ENCODE measurements at places on chromosomes 5 and 9. TPM values are rescaled to one million over a fixed set of nuclear protein-coding genes. Genes with fewer than 3 reads are reported as not detected.

GRCh38 chr5:91443023-91443422 is 59.9 kb upstream of the ARRDC3 start:
- no peak for DNase-seq

DNA sequence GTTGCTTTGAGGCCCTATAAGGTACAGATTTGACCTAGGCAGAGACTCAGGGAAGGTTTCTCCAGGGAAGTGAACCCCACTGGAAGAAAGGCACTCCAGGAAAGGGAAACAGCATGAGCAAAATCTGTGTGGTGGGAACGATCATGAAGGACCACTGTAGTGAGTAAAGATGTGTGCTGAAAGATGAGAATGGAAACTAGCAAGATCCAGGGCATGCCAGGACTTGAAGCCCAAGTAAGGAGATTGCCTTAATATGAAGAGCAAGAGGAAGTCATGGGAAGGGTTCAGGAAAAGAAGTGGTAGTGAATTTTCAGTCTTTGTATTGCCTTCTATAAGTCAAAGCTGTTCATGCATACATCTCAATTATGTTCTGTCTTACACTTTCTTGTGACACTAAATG is 55.2 kb upstream of the SLIT3 start:
- DNase-seq, result no peak

The FOXD4 gene
- polyA plus RNA-seq, result not detected

The PCDH12 gene
- polyA plus RNA-seq, result not detected

DNA sequence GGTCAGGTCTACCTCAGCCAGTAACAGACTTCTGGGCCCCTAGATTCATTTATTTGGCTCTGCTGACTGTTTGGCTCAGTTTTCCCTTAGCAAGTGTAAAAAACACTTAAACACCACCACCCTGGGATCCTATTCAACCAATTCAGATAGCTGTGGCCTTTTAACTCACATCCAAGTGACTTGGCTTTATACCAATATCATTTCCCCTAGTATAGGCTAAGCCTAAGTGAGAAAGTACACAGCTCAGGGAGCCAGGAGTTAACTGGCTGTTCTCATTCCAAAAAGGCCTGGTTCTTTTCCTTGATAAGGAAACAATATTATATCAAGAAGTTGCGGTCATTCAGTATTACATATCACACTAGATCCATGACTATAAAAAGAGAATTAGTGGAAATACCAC is 163.5 kb downstream of the ARL15 start:
- no peak for DNase-seq

GRCh38 chr9:131589124-131589711 is 43.9 kb downstream of the PRRT1B start:
- DNase-seq, result no peak

- no peak for DNase-seq
These were observed at the start of the genes BHMT2 and DMGDH for GRCh38 chr5:79069488-79070349. Gene BHMT2, plus strand, starts transcription at chr5:79069767. Its CDS starts 16 bp downstream, at chr5:79069783. Gene DMGDH, minus strand, starts transcription at chr5:79069674. Its CDS starts 54 bp downstream, at chr5:79069620.

DNA sequence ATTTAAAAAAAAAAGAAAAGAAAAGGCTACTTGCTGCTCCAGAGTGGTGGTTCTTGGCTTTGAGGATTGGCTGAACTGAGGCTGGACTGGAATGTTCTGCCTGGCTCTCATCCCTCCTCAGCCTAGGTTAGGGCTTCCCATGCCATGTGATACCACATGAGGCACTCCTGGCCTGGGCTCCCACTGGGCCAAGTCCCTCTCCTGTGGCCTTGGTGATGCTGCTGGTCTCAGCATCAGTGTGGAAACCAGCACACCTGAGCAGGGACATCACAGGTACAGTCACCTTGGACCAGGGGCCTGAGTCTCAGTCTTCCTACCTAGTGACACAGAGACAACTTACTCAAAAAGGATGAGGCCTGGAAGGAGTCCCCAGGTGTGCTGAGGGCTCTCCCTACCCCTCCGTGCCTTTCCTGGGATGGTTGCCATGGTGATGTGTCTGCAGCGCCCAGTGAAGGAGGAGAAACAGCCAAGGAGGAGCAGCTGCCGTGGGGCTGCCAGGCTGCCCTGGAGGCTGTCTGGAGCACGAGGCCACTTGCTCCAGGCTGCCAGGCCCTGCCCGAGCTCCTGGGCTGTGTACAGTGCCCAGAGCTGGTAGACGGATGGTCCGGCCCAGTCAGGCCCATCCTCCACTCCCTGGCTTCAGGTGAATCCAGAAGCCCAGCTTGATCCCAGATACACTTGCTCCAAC is 71.0 kb downstream of the WNK2 start:
- no peak for DNase-seq

DNA sequence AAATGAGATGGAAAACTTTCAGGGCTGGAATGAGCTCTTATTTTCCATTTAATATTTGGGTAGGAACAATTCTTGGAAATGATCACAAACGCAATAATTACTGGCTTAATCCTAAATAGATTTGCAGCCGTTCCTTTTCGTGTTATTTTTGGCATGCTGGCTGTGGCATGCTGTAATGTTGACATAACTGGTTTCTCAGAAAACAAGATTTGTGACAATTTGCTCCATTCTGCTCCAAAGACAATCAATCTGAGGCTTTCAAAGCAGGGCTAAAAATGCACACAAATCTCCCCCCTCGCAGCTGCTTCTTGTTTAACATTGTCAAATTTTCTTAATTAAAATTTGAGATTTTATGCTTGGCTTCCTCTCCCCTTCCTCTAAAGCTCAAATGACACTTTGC is 151.2 kb downstream of the TTC39B start:
- DNase-seq, result no peak

DNA sequence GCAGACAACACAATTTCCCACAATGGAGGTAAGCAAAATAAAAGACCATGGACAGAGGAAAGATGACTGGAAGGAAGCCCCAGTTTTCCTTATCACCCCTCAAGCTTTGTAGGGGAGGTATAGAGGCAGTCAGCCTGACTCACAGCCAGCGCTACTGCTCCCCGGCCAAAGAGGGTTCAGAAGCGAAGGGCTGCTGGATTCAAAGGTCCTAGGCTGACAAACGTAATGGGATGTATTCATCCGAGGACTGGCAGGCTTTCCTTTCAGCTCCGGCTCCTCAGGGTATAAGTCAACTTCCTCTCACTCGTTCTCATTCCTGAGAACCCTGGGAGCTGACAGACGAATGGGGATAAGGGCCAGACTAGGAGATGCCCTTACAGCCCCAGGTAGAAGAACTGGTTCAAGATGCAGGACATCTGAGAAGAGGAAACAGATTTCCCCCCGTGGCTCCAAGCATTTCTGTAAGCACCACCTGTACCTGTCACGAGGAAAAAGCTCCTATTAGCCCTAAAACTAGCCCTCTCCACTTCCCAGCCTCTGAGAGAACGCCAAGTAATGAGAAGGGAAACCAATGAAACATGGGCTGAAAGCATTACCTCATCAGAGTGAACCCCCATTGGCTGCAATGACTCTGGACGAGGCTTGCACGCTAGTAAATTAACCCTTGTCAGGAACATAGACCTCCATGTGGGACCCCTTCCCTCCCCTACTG is 22.1 kb upstream of the FAM13B start:
- no peak for DNase-seq

DNA sequence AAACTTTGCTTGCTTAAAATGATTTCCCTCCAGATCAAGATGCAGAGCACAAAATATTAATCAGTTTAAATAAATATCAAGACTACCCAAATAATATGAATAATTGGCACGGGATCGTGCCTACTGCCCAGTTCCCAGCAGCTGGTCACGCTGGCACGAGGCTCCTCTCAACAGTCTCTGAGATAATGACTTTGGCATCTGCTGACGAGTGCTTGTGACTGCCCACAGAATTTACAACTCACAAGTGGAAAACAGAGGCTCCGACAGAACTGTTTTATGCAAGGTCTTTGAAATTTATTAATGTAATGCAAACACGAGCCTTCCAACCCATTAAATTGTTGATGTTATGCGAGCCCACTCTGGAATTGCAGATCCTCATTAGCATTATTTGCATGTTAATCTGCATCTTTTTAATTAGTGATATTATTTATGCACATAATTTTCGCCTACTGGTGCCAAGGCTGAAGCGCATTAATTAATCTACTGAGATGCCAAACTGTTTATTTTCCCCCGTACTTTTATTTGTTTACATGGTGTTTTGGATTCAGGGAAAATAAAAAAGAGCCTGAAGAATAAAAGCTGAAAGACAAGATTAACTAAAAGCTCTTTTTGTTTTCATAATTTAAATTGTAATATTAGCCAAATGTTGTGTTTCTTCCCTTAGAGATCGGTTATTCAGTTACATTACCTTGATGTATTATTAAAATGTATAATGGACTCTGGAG is 369.3 kb upstream of the IRX1 start:
- DNase-seq, result no peak

The DDX4 gene
- not detected for polyA plus RNA-seq

The FAM78A gene
- 0.26 TPM for polyA plus RNA-seq

DNA sequence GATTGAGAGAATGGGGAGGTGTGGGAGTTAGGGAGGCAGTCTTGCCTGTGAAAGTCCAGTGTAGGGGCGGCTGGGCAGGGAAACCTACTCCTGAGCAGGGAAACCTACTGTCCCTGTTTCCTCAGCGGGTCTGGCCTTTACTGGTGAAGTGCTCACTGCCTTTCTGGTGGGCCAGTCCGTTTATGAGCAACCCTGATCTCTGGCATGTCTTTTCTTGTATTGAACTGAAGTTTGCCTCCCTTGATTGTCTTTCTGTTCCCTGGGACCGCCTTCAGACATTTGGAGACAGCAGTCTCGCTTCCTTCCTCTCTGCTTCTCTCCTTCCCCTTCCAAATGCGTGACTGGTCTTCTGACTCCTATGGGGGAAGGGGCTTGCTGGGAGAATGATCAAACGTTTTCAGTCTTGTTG is 2.9 kb downstream of the SNX18 start:
- no peak for DNase-seq

DNA sequence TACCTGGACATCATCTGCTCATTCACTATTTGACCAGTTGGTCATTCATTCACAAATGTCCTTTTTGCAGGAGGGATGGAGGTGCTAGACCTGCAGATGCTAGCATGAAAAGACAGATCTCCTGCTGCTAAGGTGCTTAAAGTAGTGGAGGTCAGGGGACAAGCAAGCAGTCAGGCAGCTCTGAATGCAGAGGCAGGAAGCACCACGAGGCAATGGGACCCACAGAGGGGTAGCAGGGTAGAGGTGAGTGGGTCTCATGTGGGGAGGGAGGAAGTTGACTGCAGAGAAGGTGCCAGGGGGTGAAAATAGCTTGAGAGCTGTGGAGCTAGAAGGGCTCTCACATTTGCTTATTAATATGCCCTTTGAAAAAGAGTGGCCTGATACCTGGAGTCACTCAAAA is 25.2 kb downstream of the FXN start:
- no peak for DNase-seq

DNA sequence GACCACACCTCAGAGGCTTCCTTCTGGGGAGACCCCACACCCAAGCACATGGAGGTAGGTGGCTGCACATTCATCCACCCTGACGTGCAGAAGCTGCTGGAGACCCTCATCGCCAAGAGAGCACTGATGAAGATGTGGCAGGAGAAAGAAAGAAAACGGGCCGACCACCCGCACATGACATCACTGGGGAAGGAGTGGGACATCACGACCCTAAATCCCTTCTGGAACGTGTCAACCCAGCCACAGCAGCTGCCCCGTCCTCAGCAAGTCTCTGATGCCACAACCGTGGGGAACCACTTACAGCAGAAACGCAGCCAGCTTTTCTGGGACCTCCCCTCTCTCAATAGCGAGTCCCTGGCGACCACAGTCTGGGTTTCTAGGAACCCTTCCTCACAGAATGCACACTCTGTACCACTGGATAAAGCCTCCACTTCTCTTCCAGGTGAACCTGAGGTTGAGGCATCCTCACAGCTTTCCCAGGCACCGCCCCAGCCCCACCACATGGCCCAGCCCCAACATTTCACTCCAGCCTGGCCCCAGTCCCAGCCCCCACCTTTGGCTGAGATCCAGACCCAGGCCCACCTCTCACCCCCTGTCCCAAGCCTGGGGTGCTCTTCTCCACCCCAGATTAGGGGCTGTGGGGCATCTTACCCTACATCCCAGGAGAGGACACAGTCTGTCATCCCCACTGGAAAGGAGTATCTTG is 3.0 kb downstream of the SPATA31E1 start:
- DNase-seq, result no peak

DNA sequence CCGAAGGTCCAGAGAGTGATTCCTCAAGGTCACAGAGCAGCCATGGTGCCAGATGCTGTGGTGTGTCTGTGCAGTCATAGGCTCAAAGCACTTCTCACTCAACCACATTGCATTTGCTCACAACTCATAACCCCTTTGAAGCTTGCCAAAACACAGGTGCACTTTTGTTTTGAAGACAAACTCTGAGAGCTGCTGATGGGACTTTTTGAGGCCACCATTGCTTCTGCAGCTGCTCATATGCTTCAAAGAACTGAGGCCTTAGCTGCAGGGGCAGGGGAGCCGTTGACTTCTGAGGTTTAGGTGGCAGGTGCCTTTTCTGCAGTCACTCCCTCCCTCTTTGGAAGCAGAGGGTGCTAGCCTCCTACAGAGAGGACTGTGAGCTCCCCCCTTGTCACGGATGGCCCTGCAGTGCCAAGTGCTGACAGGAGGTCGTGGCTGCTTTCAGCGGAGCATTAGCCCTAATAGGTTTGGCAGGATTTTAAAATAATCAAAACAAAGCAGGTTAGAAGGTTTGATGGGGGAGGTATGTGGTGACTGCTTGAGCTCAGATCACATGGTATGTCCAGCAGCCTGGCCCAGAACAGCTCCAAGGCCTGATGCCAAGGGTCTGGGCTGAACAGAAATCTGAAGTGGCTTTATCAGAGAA is 232.1 kb downstream of the MAN2A1 start:
- no peak for DNase-seq
